Activated CD4-positive, alpha-beta T cell treated with anti-CD3 and anti-CD28 coated beads, Interleukin-2, Interleukin-4, amounts not matched to agents 100 ng/mL and 50 ng/mL, durations not matched to agents 16 hours and 8 hours (primary cell): ENCODE measurements at places on chromosomes 4 and X.

GRCh38 chr4:36692586-36692985 is 411.2 kb downstream of the DTHD1 start:
- DNase-seq: no peak

GRCh38 chr4:162101337-162101736 is 62.5 kb downstream of the FSTL5 start:
- no peak for DNase-seq

- DNase-seq: no peak
Measured at GRCh38 chr4:25888781-25889180, 25.2 kb upstream of the SMIM20 start.

DNA sequence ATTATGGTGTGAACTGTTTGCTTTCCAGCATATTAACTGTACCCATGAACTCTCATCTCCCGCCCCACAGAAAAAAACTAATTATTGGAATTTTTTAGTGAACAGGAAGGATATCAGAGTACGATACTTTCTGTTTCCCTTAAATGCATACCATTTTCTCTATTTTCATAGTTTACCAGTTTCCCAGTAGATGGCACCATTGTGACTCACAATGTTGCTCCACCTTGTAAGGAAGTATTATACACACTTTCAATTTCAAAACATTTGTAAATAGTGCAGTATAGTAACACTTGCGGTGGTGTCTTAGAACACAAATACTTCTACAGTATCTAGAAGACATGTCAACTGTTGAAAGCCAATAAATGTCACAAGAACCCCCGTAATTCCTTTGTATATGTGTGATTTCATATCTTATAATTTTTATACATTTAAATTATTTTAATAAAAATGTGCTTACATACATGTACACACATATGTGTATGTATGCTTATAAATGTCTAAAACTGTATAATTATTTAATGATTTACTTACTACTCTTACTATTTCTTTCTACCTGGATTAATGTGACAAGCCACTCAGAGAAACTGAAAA is 167.3 kb downstream of the SLIT2 start:
- peak; percentile 51 for DNase-seq

GRCh38 chr4:43932448-43932847 is 516.2 kb downstream of the KCTD8 start:
- no peak for DNase-seq

DNA sequence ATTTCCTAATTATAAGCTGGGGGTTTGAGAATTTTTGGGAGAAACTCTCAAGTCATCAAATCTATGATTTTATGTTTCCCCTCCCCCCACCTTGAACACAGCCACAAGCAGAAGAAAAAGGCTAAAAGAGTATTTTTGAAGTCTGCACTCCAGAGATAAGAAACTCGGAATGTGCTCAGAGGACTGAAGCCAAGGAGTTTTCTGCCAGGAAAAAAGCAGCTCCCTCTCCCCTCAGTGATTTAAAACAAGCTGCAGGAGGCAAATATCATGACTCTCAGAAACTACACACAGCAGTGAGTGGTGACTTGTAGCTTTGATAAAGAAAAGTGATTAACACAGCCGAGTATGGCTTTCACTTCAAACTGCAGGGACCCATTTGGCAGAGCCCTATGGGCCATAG is 800.2 kb upstream of the FTHL17 start:
- DNase-seq: no peak

GRCh38 chrX:151176231-151176750 is at the start of gene GPR50:
Gene GPR50 (plus strand): TSS chrX:151176584. CDS start chrX:151176722, 138 bp downstream.
- DNase-seq: no peak

- DNase-seq: no peak
Measured at GRCh38 chrX:46611658-46612362, 38.2 kb downstream of the CHST7 start.

- DNase-seq: no peak
Measured at GRCh38 chr4:173777921-173778320, 247.9 kb upstream of the HAND2 start.

DNA sequence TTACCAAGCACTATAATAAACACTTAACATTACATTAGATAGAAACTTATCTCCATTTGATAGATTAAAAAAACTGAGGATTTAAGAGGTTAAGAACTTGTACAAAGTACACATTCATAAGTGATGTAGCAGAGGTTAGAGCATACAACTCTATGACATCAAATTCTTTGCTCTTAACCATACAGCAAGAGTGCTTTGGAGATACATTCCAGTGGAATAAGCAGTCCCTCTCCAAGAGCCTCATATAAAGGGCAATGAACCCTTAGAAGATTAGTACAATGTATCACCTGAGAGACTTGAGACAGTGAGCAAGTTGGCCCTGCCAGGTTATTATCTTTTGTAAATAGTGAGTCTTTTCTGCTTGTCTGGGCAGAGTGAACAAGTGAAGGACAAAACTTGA is 600.4 kb upstream of the CT83 start:
- no peak for DNase-seq

DNA sequence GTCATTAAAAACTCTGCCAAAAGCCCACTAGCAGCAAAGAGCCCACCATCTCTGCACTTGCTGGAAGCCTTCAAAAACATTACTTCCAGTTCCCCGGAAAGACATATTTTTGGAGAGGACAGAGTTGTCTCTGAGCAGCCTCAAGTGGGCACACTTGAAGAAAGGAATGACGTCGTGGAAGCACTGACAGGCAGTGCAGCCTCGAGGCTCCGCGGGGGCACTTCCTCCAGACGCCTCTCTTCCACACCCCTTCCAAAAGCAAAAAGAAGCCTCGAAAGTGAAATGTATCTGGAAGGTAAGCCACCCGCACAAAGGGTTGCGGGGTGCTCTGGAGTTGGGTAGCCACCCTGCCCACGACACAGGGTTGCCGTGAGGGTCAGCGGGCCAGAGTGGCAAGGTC is 25.9 kb downstream of the OFD1 start:
- DNase-seq: no peak

GRCh38 chr4:123623611-123624010 is 227.0 kb downstream of the SPRY1 start:
- no peak for DNase-seq

DNA sequence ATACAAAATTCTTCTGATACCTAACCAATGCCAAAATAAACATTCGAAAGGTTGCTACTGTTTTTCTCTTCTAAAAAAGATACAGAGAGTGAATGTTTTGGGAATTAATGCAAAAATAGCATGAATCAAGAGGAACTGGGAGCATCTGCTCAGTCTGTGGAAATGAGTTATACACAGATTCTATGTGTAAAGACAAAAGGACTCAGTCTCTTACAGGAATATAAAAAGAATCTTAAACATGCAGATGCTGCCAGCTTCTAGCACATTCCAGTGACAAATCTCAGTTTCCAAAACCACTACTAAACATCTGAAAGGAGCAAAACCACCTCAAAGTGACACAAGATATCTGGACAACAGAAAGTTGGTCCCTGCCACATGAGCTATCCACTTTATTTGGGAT is 55.0 kb downstream of the PAPSS1 start:
- no peak for DNase-seq

GRCh38 chr4:52863324-52863723 is 1.2 kb downstream of the RASL11B start:
- DNase-seq: no peak

GRCh38 chr4:35166466-35166865 is 1077.8 kb downstream of the ARAP2 start:
- no peak for DNase-seq

DNA sequence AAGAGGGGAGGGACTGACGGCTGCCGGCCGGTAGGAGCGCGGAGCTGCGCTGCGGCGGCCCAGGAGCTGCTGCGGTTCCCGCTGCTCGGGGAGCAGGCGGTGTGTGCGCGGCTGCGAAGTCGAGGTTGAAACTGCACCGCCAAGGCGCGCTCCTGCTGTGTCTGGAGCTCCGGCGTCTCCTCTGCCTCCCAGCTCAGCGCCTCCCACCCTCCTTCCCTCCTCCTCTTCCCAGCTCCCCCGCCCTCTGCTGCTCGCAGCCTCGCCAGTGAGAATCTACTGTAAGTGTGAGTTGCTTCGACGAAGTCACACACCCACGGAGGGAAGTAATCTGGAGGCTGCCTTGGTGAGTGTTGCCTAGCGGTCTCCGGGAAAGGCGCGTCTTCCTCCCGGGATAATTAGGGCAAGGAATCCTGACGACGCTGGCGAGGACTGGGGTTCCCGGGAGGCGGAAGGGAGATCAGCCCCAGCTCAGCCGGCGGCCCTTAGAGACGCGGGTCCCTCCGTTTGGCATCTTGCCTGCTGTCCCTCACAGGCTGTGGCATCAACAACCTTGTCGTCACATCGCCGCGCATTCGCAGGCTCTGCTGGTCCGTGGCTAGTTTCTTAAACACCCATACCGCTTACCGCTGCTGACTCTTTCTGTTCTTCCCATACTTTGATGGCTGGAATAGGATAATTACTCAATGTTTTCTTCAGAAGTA is at the start of gene EPHA5:
EPHA5 (minus strand) TSS at position 159 of the 701 bp plus-strand sequence. CDS start 747 bp downstream, outside the sequence.
- DNase-seq: no peak

DNA sequence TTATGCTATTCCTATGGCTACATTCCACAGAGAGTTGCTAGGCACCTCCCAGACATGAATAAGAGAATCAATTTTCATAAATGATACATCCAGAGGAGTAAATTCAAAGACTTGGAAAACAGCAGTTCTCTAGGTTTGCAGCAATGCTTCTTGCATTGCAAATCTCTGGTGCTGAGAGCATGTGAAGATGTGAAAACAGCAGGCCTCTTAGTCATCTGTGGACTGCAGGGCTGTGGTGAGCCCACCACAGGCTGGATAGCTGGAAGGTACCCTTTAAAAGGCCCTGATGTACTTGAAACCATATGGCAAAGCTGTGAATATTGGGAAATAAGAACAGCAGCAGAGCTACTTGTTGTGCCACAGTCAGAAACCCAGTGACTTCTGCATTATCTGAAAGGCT is 2135.9 kb downstream of the ARAP2 start:
- no peak for DNase-seq

GRCh38 chr4:53991821-53992220 is 72.6 kb downstream of the CHIC2 start:
- no peak for DNase-seq

DNA sequence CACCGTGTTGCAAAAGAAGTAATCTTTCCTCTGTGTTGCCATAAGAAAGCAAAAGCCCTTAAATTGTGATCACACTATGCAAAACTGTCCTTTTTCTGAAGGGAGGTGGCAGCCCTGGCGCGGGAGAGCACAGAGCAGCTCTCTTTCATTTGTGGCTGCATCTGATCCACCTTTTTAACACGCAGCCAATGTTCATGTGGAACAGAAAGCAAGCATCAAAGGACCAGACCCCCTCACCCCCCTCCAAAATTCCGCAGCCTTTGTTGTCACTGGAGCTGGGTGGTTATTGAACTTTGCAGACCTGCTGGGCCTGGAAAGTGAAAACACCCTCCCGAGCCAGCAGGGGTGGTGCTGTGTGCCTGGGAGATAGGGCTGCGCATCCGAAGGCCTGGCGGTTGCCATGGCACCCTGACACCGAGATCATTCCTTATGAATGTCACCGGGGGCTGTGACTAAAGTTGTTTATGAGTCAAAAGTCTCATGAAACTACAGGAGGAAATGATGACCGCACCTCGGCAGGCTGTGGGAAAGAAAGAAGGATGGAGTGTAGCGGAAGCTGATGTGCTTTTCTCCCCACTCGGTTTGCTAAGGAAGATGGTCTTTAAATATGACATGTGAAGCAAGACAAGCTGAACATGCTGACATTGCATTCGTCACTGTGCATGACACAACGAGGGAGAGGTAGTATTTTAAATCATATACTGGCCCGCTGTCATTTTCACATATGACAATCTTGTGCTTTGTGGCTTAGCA is 367.4 kb downstream of the UNC5C start:
- DNase-seq: peak; percentile 19

GRCh38 chr4:156945532-156945931 is 26.1 kb downstream of the PDGFC start:
- no peak for DNase-seq

DNA sequence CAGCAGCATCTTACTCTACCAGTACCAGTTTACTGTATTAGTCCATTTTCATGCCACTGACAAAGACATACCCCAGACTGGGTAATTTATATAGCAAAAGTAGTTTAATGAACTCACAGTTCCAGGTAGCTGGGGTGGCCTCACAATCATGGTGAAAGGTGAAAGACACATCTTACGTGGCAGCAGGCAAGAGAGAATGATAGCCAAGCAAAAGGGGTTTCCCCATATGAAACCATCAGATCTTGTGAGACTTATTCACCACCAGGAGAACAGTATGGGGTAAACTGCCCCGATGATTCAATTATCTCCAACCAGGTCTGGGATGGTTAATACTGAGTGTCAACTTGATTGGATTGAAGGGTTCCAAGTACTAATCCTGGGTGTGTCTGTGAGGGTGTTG is 69.3 kb downstream of the YIPF6 start:
- DNase-seq: peak; percentile 78

DNA sequence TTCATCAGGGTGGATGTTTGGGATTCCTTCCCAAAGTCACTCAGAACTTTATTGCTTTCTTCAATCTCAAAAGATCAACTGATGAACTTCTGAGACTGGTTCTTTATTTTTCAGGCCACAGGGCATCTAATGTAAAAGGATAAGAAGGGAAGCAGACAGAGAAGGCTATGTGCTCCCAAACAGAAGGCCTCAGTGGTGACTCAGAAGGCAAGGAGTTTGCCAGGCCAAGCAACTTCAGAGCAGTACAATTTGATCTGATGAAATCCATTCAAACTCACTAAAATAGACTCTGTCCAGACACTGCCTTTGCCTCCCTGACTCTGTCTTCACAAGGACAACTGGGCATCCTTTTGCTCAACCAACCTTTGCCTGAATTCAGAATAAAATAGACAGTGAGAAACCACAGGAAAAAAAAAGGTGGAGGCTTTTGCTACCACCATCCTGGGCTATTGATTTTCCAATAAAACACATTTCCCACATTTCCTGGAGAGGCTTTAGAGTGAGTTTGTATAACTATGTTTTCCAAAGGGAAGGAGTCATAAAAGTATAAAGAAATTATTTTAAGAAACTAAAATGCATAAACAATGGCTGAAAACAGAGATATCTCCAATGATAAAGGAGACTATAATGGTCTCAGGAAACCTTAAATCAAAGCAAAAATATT is 55.2 kb downstream of the ARHGEF6 start:
- no peak for DNase-seq

DNA sequence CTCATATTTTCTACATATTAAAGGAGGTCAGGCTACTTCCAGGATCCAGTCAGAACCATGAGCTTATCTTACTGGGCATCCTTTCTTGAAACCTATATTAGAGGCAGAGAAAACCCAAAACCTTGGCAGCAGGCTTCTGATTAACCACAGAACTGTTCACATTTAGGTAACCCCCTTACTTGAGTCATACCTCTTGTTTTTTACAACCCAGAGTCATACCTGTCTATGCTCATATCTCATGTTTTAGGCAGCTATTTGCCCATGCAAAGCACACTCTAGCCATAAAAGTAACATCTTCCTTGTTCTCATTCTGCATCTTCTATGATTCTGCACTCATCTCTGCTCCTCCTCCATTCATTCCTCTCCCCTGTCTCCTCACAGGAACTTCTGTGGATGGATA is 138.0 kb upstream of the SMIM31 start:
- no peak for DNase-seq
